Stomach (tissue), 19 donors: ENCODE measurements at places on chromosomes 5 and 9. TPM values are rescaled to one million over a fixed set of nuclear protein-coding genes. Genes with fewer than 3 reads are reported as not detected.

GRCh38 chr9:99085949-99086948, 18.7 kb upstream of the TGFBR1 start:
- H3K36me3 ChIP-seq = no peaks in the 10 kb centered on the region
- no peaks in the 10 kb centered on the region for H3K27me3 ChIP-seq
- no peaks in the 10 kb centered on the region for H3K4me1 ChIP-seq

The STC2 gene
- 2.6 TPM for total RNA-seq

DNA sequence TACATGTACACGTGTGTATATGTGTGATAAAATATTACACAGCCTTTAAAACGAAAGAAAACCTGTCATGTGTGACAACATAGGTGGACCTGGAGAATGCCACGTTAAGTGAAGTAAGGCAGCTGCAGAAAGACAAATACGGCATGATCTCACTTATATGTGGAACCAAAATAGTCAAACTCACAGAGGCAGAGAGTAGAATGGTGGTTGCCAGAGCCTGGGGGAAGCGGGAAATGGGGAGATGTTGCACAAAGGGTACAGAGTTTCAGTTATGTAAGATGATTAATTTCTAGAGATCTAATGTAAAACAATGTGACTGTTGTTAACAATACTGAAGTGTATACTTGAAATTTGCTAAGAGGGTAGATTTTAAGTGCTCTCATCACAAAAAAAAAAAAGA, 34.8 kb downstream of the ADAMTS12 start:
- no peaks in the 10 kb centered on the region for H3K4me1 ChIP-seq
- H3K4me3 ChIP-seq = no peak overlapping the region
- no peak for DNase-seq
- no peaks in the 10 kb centered on the region for H3K36me3 ChIP-seq

The SLC6A18 gene
- total RNA-seq = not detected

GRCh38 chr9:127578952-127579853, 32.9 kb upstream of the STXBP1 start:
- DNase-seq = peak; percentile 87
- H3K4me1 ChIP-seq = peaks cover 49% of the 10 kb centered on the region
- no peaks in the 10 kb centered on the region for H3K27me3 ChIP-seq
- H3K4me3 ChIP-seq = peak overlapping the region; percentile 16
- H3K36me3 ChIP-seq = no peaks in the 10 kb centered on the region

DNA sequence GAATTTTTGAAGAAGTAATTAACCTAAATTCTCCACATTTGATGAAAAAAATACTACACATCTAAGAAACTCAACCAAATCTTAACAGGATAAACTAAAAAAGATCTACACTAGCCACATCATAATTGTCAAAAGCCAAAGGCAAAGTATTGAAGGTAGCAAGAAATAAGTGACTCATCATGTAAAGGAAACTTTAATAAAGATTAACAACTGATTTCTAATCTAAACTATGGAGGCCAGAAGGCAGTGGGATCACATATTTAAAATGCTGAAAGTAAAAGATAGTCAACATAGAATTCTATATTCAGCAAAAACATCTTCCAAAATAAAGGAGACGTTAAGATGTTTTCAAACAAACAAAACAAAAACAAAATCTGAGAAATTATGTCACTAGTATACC, 2002.9 kb downstream of the MAT2B start:
- no peak for DNase-seq
- H3K27me3 ChIP-seq = no peaks in the 10 kb centered on the region
- no peaks in the 10 kb centered on the region for H3K4me1 ChIP-seq

DNA sequence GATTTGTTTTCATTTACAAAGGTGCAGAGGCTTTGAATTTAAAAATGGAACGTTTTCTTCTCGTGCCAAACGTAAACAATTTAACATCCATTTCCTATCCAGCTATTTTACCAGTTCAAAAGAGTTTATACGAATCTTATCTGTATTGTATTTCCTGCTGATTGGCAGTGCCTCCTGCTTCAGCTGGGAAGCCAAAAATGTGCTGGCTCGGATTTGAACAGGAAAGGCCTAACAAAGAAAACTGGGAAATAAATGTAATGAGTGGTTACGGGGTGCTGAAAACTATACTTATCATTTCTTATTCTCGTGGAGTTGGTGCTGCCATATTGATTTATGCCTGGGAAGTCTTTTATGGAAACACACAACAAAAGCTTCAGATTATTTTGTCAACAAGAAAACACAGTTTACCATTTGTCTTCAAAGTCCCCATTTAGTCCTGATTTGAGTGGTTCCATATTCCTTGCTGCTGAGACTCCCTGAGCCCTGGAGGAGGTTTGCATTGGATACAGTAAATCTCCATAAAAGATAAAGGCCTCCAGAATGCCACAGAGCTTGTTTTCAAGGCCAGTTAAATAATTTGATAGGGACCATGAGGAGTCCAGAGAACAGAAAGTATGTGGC, 507.4 kb downstream of the RASEF start:
- no peak overlapping the region for H3K4me3 ChIP-seq
- H3K27me3 ChIP-seq = no peaks in the 10 kb centered on the region
- H3K27ac ChIP-seq = peak overlapping the region; percentile 70
- no peaks in the 10 kb centered on the region for H3K36me3 ChIP-seq

- H3K36me3 ChIP-seq = no peaks in the 10 kb centered on the region
- H3K27me3 ChIP-seq = no peaks in the 10 kb centered on the region
- H3K4me1 ChIP-seq = no peaks in the 10 kb centered on the region
- DNase-seq = no peak
- H3K4me3 ChIP-seq = no peak overlapping the region
- H3K27ac ChIP-seq = no peak overlapping the region
Measured at GRCh38 chr9:119375892-119376291, 6.7 kb upstream of the BRINP1 start.
